ENCODE measurements at places on chromosomes 5 and 9. TPM values are rescaled to one million over a fixed set of nuclear protein-coding genes. Genes with fewer than 3 reads are reported as not detected.

HSPB3 gene
- total RNA-seq = not detected

DOK3 gene
- 1.4 TPM for total RNA-seq

GADD45G gene
- total RNA-seq = 0.39 TPM

SUSD1 gene
- total RNA-seq = 7.7 TPM

REEP2 gene
- 2.2 TPM for total RNA-seq

SHISAL2B gene
- total RNA-seq = not detected

CSNK1A1 gene
- 306 TPM for total RNA-seq

LRRC26 gene
- total RNA-seq = not detected

NAIP gene
- 5.1 TPM for total RNA-seq

GPSM1 gene
- total RNA-seq = 34.2 TPM
